ENCODE measurements at places on chromosomes 7 and 10.

- no peak for DNase-seq
These were observed 391.1 kb downstream of the PARD3 start for GRCh38 chr10:34423673-34424625.

- no peak for DNase-seq
These were observed 33.7 kb downstream of the BAMBI start for GRCh38 chr10:28711041-28711440.

DNA sequence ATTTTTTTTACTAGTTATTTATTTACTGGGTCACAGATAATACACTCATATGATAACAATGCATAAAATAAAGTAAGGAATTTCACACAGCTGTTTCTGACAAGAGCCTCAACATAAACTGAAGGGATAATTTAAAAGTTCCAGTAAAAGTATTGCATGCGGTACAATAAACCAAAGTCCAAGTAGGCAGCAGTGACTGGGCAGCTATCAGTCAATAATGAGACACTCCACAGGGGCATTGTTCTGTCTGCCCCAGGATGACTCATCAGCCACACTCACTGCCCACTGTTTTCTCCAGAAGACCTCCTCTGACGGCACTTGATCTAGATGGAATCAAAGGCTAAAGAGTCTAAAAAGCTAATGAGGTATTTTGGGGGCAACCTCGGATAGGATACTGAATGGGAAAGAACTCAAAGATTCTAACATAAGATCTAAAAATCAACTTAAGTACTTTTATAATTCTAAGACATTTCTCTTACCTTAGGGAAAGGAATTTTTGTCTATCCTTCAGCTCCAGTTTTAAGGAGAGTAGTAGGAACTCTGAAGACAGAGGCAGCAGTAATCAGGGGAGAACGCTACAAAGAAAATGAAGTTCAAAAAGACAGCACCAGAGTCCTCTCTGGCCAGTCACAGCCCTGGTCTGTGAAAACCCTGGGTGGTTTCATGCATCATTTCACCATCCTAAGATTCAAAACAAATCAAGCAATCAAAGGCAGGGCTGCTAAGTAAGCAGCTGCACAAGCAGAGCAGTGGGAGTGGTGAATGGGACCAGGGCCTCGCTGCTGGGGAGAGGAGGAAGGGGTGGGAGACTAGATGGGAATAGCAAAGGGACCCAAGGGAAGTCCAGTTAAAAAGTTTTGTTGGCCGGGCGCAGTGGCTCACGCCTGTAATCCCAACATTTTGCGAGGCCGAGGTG lies 175.1 kb downstream of the AVL9 start:
- DNase-seq: no peak

GRCh38 chr10:71382757-71383156 lies 14.0 kb upstream of the CDH23 start:
- DNase-seq: no peak

Measured in stimulated activated naive CD8-positive, alpha-beta T cell treated with anti-CD3 and anti-CD28 coated beads, Interleukin-15, Interleukin-2, amounts not matched to agents 100 U/mL and 50 U/mL, for 24 hours (primary cell).